Vein endothelial cell (primary cell): ENCODE measurements at places on chromosomes 2 and 18. TPM values are rescaled to one million over a fixed set of nuclear protein-coding genes. Genes with fewer than 3 reads are reported as not detected.

MEP1B gene
- not detected in 2 replicates for total RNA-seq

CHAC2 gene
- 6.9 and 9.1 TPM in 2 replicates for total RNA-seq

NYAP2 gene
- total RNA-seq = not detected in 2 replicates

C2orf66 gene
- under 0.01 and 0.38 TPM in 2 replicates for total RNA-seq

NOSTRIN gene
- total RNA-seq = 0.65 and 9.6 TPM in 2 replicates

EPB41L3 gene
- total RNA-seq = 31.4 and 60.9 TPM in 2 replicates

CIB4 gene
- not detected in 2 replicates for total RNA-seq

SLC11A1 gene
- total RNA-seq = under 0.01 and 0.10 TPM in 2 replicates

MAP3K19 gene
- total RNA-seq = not detected in 2 replicates

ATG16L1 gene
- 29.7 and 36.7 TPM in 2 replicates for total RNA-seq

ZNF514 gene
- total RNA-seq = 8.8 and 9.8 TPM in 2 replicates

CDCA7 gene
- total RNA-seq = 8.5 and 13.4 TPM in 2 replicates

UGT1A8 gene
- total RNA-seq = not detected in 2 replicates

KIAA2012 gene
- total RNA-seq = not detected in 2 replicates

ANKRD29 gene
- total RNA-seq = 4.6 and 5.2 TPM in 2 replicates

FAP gene
- total RNA-seq = 0.98 and 4.5 TPM in 2 replicates

FLACC1 gene
- total RNA-seq = 0.65 and 1.1 TPM in 2 replicates

TEKT4 gene
- total RNA-seq = not detected in 2 replicates

AQP4 gene
- not detected in 2 replicates for total RNA-seq

RPL31 gene
- total RNA-seq = 759 and 1,275 TPM in 2 replicates

ABCB11 gene
- total RNA-seq = 0.57 and 0.98 TPM in 2 replicates

WNT10A gene
- not detected in 2 replicates for total RNA-seq

PAX3 gene
- not detected in 2 replicates for total RNA-seq

SPEG gene
- total RNA-seq = under 0.01 and 1.4 TPM in 2 replicates

GDF7 gene
- total RNA-seq = 2.5 and 11.8 TPM in 2 replicates

SGPP2 gene
- not detected in 2 replicates for total RNA-seq

SFTPB gene
- not detected in 2 replicates for total RNA-seq

UGT1A5 gene
- total RNA-seq = not detected in 2 replicates

NEU4 gene
- total RNA-seq = not detected in 2 replicates

WNT6 gene
- total RNA-seq = not detected in 2 replicates

FIGN gene
- total RNA-seq = 0.98 and 1.3 TPM in 2 replicates

HTRA2 gene
- 32.9 and 42.8 TPM in 2 replicates for total RNA-seq

KDM3A gene
- total RNA-seq = 27.1 and 31.0 TPM in 2 replicates

BMP10 gene
- 0.33 TPM in 1 of 2 replicates, not detected in the other for total RNA-seq

CHRNA1 gene
- 5.4 and 6.2 TPM in 2 replicates for total RNA-seq

CROCC2 gene
- not detected in 2 replicates for total RNA-seq

CD207 gene
- total RNA-seq = not detected in 2 replicates

CTNNA2 gene
- total RNA-seq = not detected in 2 replicates

ELOA2 gene
- total RNA-seq = not detected in 2 replicates

GALNT13 gene
- 2.0 and 2.3 TPM in 2 replicates for total RNA-seq

EGR4 gene
- total RNA-seq = not detected in 2 replicates

ITGAV gene
- 284 and 439 TPM in 2 replicates for total RNA-seq

IRS1 gene
- total RNA-seq = under 0.01 and 0.38 TPM in 2 replicates

BCL11A gene
- 0.33 and 0.38 TPM in 2 replicates for total RNA-seq

COL6A3 gene
- 4.6 and 25.7 TPM in 2 replicates for total RNA-seq

PRR30 gene
- total RNA-seq = not detected in 2 replicates

DLGAP1 gene
- 0.10 and 7.5 TPM in 2 replicates for total RNA-seq

AQP12B gene
- not detected in 2 replicates for total RNA-seq

KRTCAP3 gene
- total RNA-seq = not detected in 2 replicates
